ENCODE measurements at places on chromosomes 1 and 21.

DNA sequence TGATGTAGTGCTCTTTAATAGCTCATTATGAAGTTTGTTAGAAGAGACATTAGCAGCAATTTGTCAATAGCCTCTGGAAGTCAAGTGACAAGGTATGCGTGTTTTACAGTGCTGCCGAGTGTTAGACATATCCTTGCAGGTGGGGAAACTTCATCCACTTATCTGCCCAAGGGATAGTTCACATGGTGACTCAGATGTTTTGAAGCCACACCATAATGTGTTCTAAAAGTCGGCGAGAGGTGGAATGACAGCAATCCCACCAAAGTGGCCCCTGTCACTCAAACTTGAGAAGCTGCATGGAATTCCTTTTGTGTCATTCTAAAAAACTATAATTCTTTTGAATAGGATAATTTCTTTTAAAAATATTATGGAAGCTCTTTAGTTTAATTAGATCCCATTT lies 98.1 kb downstream of the RUNX1 start:
- DNase-seq, result no peak

DNA sequence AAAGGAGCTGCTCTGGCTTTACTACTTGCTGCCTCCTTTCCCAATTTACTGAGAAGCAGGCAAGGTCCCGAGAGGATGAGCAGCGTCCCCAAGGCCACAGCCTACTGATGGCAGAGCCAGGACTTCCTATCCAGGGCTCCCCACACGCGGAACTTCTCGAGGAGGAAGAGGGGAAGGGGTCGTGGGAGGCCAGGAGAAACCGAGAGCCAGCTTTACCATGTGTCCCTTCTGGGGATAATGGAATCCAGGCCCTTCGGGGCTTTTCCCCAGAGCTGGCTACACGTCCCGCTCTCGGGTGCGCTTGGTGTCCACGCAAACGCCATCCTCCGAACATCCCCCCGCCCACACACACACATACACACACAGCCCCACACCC lies 4.3 kb upstream of the CCN1 start:
- DNase-seq, result no peak

DNA sequence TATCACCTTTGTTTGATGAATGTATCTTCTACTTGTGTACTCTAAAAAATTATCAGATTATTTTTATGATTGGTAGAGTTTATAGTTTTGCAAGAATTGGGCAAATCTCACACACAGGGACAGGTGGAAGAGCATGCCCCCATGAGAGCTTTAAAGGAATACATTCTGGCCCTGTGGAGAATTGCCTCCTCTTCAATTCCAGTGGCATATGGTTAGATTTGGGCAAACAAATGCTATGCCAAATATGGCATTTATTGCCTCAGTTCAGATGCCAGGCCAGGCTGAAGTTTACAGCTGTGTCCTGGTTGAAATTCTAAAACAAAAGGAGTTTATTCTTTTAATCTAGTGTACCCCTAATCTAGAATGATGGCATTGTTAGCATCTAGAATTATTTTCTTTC lies 162.4 kb upstream of the CACYBP start:
- no peak for DNase-seq

DNA sequence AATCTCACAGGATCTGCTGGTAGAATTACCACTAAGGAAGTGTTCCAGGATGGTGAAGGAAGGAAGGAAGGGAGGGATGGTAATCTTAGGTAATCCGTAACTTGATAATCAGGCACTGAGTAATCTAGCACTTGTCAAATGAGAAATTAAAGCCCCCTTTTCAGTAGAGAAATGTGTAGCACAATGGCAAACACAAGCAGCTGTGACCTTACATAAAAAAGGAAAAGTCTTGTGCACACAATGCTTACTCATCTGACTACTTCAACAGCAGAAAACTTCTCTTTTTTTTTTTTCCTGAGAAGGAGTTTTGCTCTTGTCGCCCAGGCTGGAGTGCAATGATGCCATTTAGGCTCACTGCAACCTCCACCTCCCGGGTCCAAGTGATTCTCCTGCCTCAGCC lies 6.1 kb downstream of the NUP210L start:
- no peak for DNase-seq

DNA sequence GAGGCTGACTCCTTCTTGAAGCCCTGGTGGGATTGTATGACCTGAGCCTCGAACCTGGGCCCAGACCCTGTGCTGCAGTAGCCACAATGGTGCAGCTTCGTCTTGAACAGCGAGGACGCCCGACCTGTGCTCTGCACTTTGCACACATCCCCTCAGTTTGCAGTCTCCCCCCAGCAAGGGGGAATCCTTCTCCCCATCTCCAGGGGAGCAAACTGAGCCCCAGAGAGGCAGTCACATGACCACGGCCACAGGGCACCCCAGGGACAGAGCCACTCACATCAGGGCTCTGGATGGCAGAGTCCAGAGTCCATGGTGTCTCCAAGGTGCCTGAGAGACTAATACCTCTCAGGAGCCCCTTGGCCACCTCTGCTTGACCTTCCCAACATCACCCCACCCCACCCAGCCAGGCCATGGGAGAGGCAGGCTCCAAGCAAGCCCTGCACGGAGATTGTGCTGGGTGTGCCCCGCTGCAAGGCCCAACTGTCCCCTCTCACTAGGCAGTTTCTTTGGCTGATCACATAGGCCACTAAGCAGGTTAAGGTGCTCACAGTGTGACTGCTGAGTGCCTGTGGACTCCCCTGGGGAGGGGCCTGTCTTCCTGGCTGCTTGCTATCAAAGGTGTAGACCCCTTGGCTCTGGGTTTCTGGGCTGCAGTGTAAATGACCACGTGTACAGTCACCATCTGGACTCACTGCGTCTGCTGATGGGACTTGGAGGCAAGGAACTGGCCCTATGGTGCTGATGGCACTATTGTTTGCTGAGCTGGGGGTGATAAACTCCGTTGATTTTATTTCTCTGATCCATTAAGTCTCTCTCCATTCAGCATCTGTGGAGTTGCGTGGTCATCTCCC lies 398.1 kb downstream of the MATN1 start:
- no peak for DNase-seq

- DNase-seq, result no peak
These were observed 85.6 kb downstream of the FAM78B start for GRCh38 chr1:166080967-166081870.

- no peak for DNase-seq
These were observed 123.1 kb downstream of the MATN1 start for GRCh38 chr1:30600258-30600657.

GRCh38 chr1:198155253-198155652 lies 1.5 kb upstream of the NEK7 start:
- no peak for DNase-seq

GRCh38 chr1:175714350-175714749 lies 29.0 kb downstream of the TNR start:
- no peak for DNase-seq

DNA sequence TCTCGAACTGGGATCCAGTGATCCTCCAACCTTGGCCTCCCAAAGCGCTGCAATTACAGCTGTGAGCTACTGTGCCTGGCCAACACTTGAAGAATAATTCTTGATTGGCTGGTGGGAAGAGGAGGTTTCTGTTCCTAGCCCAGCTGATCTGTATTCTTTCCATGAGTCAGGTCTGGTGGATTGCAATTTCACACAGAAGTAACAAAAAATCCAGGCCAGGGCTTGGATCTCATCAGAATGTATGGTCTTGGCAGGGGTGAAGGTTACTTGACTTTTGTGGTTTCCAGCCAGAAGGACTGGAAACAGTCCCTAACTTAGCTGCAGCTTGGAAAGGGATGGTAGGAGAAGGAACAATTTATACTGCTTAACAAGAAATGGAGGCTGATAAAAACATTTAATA lies 5.1 kb upstream of the HP1BP3 start:
- no peak for DNase-seq

- DNase-seq, result no peak
These were observed 97.3 kb downstream of the SUSD4 start for GRCh38 chr1:223266632-223267172.

DNA sequence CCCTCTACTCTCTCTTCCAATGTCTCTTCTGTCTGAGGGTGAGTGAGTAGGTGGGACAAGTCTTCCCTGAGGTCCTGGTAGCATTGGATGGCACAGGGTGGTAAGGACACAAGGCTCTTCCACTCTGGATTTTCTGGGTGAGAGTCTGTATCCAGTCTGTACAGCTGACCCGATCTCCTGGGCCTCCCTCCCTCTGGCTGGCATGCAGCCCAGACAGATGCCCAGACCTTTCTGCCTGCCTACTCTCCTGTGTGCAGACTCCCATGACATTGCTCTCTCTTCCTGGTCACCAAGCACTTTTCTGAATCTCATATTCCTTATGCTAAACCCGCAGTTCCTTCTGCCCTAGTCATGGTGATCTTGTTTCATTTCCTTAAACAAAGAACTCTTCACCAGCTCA lies 100.3 kb downstream of the GRIK3 start:
- DNase-seq, result no peak

GRCh38 chr21:31543191-31543590 lies 116.3 kb upstream of the SOD1 start:
- DNase-seq, result no peak

DNA sequence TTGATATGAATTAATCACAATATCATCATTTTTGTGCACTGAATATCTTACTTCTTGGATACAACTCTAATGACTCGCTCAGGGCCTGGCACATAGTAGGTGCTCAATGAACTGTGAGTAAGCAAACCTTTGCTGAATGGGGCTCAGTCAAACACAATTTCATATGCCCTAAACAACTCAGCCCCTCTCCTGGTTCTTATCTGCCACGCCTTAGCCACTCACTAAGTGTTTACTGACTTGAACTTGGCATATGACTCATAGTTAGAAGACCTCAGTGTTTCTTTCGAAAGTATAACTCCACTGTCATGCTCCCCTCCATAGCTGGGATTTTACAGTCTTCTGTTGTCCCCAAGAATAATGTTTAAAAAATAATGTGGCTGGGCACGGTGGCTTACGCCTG lies 4.8 kb upstream of the IFNLR1 start:
- DNase-seq, result no peak

DNA sequence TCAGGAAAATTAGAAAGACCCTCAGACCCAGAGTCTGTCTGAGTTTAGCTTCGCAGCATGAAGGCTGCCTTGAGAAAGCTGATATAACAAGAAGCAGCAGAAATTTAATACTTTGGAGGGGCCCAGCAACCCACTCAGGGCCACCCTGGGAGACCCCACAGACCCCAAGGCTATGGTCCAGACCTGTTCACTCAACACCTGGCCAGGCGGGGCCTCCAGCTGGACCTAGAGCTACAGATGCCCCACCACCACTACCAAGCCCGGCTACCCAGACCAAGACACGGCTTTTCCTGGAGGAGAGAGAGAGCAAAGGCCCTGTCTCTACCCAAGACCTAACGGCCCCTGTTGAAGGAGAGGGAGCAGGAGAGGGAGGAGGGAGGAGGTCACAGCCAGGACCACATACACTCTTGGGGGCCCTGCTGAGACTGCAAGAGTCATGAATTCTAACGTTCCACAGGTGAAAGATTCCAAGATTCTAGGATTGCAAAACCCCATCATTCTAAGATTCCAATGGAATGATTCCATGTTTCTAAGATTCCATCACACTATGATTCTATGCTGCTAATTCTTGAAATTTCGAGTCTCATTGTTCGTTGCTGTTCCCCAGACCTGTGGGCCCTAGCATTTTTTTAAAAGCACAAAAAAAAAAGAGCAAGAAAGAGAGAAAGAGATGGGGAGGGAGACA lies 53.2 kb downstream of the LACTBL1 start:
- no peak for DNase-seq

GRCh38 chr21:46553993-46554392 lies 50.9 kb downstream of the S100B start:
- DNase-seq, result no peak

GRCh38 chr1:214021321-214021720 lies 33.5 kb downstream of the PROX1 start:
- DNase-seq, result no peak

- DNase-seq, result no peak
These were observed 124.8 kb downstream of the GALNT2 start for GRCh38 chr1:230191855-230192254.

GRCh38 chr1:6489799-6490180 lies 1.7 kb downstream of the PLEKHG5 start:
- peak; percentile 40 for DNase-seq

DNA sequence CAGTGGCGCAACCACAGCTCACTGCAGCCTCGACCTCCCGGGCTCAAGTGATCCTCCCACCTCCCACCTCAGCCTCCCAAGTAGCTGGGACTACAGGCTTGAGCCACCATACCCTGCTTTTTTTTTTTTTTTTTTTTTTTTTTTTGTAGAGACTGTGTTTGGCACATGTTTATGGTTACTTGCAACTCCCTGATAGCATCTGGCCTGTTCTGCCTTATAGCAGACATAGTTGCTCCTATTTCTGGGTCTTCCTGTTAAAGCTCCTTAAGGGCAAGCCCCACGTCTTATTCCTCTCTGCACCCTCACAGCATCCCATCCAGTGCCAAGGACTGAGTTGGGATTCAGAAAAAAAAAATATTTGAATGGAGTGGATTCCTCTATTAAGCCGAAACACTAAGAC lies 17.1 kb upstream of the CNR2 start:
- no peak for DNase-seq

DNA sequence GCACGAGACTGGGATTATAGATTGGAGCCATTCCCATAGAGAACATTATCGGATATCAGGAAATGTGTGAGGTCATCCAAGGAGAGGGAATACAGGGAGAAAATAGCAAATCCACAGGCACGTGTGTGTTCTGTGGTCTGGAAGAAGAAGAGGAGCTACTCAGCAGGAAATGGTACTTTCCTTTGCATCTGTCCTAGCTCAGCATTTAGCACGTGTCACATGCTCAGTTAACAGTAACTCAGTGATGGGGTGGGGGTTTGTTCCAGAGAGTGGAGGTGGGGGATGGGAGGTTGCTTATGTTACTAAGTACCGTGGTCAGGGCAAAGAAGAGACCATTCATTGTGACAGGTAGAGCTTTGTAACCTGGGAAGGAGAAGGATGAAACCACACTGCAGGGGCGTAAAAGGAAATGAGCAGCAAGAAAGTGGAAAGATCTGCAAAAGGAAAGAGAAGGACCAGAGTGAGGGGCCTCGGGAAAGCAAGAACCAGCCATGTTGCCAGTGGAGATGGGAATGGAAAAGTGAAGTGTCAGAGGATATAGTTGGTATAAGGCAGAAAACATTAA lies 100.4 kb downstream of the ATP5PO start:
- no peak for DNase-seq

DNA sequence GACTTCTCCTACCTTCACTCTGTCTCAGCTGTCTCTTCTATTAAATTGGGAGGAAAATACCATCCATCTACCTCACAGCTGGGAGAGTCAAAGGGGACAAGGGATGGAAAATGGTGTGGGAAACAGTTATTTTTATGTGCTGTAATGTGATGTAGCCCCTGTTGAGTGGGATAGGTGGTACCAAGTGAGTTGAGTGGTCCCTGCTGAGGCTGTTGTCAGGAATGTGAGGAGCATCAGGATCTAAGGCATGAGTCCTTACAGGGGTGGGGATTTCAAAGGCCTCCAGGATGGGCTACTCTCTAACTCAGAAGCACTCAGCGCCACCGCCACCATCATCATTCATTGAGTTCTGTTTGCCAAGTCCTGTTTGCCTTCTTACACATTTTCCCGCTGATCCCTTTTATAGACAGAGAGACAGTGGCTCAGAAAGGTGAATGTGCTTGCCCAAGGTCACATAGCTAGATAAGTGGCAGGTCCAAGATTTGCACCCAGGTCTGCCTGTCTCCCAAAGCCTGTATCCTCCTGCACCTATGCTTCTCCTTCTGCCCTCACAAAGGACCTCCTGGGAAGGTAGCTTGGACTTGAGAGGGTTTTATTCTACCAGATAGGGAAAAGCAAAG lies 4.6 kb upstream of the ID3 start:
- no peak for DNase-seq

All from stimulated activated CD8-positive, alpha-beta memory T cell treated with anti-CD3 and anti-CD28 coated beads, Interleukin-7, amount 100 ng/mL, for 1 hour (primary cell).